Activated T-helper 1 cell treated with anti-CD3 and anti-CD28 coated beads, Interleukin-12 subunit alpha, Interleukin-12 subunit beta, Interleukin-2, Interleukin-4 antibody, amounts not matched to agents 30 ng/mL and 10 ng/mL and 1 ng/mL, durations not matched to agents 14 hours and 24 hours and 36 hours (primary cell): ENCODE measurements at places on chromosomes 4 and X. TPM values are rescaled to one million over a fixed set of nuclear protein-coding genes. Genes with fewer than 3 reads are reported as not detected.

MAGEA2B gene
- total RNA-seq = not detected in 2 replicates

GYPA gene
- not detected in 2 replicates for total RNA-seq

CDS1 gene
- not detected in 2 replicates for total RNA-seq

FRAS1 gene
- total RNA-seq = not detected in 2 replicates

MAGEA8 gene
- total RNA-seq = not detected in 2 replicates

IRS4 gene
- 0.05 and 0.07 TPM in 2 replicates for total RNA-seq

RAB9A gene
- 9.4 and 11.8 TPM in 2 replicates for total RNA-seq

SOX3 gene
- total RNA-seq = not detected in 2 replicates

MEPE gene
- total RNA-seq = not detected in 2 replicates

STK32B gene
- total RNA-seq = not detected in 2 replicates

RXFP1 gene
- not detected in 2 replicates for total RNA-seq

EIF1AX gene
- 107 TPM in 2 replicates for total RNA-seq

CXCL11 gene
- total RNA-seq = not detected in 2 replicates

HMX1 gene
- not detected in 2 replicates for total RNA-seq

CXCL5 gene
- total RNA-seq = not detected in 2 replicates

CLNK gene
- 0.57 and 1.1 TPM in 2 replicates for total RNA-seq

ARHGAP36 gene
- total RNA-seq = not detected in 2 replicates

SSX4B gene
- not detected in 2 replicates for total RNA-seq
